ENCODE measurements at places on chromosomes 13 and 19.

GRCh38 chr19:45508861-45509691 is 1.8 kb downstream of the VASP start:
- DNase-seq = peak; percentile 91

- DNase-seq = no peak
These were observed 201.8 kb downstream of the LHFPL6 start for GRCh38 chr13:39401046-39401705.

DNA sequence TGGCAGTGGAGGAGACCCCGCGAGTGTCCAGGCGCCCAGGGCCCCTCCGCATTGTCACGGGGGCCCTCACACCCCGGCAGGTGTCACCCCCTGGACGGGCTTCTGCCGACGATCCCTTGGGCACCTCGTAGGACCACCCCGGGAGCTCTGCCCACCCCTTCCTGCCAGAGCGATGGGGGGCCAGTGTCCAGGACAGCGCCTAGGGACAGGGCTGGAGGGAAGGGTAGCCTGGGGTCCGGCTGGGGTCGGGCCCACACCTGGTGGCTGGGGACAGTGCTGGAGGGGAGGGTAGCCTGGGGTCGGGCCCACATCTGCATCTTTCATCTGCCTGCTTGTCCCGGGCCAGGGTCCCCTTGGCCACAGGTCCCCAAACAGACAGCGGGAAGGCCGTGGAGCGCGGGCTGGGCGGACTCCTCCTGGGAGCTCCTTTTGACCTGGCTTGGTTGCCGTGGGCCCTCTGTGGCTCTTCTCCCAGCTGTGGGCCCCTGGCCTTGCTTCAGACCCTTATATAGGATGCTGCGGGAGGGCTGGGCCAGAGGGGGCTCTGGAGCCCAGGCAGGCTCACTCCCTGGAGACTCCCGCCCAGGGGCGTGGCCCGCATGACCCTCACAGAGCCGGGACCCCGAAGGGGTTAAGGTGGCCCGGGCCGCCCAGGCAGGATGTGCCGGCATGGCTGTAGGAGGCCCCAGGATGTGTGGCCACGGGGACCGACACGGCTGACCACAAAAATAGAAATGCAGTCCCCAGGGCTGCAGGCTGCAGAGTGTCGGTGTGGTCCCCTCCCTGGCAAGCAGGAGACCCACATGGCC is 74.1 kb upstream of the MCF2L start:
- no peak for DNase-seq

- peak; percentile 87 for DNase-seq
These were observed 6.0 kb downstream of the SYCE2 start for GRCh38 chr19:12913011-12913561.

DNA sequence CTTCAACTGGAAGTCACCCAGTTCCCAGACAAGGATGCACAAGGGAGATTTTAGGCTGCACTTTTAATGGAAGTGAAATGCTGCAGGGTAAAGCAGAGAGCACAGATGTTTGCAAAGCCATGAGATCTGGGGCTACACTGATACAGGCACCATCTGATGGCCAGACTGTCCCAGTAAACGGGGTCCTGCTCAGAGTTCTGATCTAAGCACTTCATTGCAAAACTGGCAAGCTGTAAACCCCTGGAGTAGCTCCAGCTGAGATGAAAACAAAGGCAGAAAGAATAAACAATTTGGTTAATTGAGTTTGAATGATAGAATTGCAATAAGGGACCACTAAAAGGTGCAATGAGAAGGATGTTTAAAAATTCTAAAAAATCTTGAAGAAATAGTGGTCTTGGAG is 197.1 kb downstream of the OXGR1 start:
- no peak for DNase-seq

GRCh38 chr13:69921156-69921555 is 186.5 kb upstream of the ATXN8OS start:
- DNase-seq = no peak

DNA sequence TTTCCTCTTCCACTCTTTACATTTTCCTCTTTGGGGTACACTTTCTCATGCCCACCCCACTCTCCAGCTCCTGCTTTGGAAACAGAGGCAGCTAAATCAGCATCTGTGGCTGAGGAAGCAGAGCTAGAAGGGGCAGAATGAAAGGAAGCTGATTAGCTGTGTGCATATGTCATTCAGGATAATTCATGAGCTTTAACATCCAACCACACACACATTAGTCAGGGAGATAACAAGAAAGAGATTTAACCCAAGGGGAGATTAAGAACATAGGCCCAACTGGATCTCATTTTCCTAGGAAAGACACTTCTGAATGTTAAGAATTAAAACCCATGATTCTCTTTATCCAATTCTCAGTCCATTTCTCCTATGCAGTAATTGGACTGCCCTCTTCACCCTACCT is 405.5 kb downstream of the TBC1D4 start:
- no peak for DNase-seq

GRCh38 chr13:101150998-101151397 is 265.3 kb downstream of the NALCN start:
- no peak for DNase-seq
